ENCODE measurements at places on chromosomes 6 and 20.

GRCh38 chr6:133749427-133749826, 139.5 kb upstream of the TCF21 start:
- no peak for DNase-seq

DNA sequence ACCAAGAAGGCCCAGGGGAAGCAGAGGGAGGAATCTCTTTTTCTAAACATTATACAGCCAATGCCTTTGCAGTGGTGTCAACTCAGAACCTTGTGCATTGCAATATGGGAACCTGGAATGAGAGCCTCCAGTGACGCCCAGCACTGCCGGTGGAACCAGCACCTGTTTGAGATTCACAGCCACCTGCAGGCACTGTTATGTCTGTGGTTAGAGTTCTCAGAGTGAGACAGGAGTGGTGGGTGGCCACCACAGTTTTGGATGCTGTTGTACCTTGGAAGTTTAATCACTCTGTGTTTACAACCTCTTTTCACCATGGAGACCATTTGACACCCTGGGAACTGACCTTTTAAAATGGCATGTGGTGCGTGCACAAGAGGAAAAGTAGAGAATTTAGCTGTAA, 185.3 kb upstream of the KCNG1 start:
- DNase-seq: no peak

- DNase-seq: no peak
Observed at GRCh38 chr6:40923326-40923725, 115.7 kb downstream of the UNC5CL start.

DNA sequence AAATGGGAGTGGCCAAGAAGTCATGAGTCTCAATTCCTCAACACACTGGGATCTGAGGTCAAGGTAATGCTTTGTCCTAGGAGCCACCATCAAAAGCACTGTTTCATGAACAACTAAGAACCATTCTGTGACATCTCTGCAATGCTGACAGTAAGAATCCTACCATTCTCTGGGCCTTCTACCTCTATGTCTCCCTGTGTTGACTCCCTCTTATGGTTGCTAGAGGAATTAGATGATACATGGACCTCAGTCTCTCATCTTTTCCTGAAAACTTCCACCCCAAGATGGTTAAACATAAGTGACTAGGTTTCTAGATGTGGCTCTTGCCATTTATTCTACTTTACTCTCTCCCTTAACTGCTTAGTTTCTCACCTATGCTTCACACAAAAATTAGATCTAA, 9.1 kb downstream of the MTRF1L start:
- DNase-seq: no peak

GRCh38 chr6:116326181-116326671, 44.5 kb upstream of the DSE start:
- no peak for DNase-seq

GRCh38 chr6:121504227-121504626, 68.8 kb downstream of the GJA1 start:
- DNase-seq: no peak

GRCh38 chr20:15836634-15837033, 736.6 kb downstream of the KIF16B start:
- DNase-seq: no peak

- DNase-seq: no peak
Observed at GRCh38 chr6:157660414-157660813, 162.6 kb upstream of the SNX9 start.

- DNase-seq: no peak
Observed at GRCh38 chr6:753486-753885, 60.5 kb upstream of the EXOC2 start.

GRCh38 chr20:36572701-36573102, 695 bp upstream of the TGIF2 start:
- no peak for DNase-seq

- DNase-seq: no peak
Observed at GRCh38 chr6:75481936-75482593, 11.5 kb downstream of the FILIP1 start.

DNA sequence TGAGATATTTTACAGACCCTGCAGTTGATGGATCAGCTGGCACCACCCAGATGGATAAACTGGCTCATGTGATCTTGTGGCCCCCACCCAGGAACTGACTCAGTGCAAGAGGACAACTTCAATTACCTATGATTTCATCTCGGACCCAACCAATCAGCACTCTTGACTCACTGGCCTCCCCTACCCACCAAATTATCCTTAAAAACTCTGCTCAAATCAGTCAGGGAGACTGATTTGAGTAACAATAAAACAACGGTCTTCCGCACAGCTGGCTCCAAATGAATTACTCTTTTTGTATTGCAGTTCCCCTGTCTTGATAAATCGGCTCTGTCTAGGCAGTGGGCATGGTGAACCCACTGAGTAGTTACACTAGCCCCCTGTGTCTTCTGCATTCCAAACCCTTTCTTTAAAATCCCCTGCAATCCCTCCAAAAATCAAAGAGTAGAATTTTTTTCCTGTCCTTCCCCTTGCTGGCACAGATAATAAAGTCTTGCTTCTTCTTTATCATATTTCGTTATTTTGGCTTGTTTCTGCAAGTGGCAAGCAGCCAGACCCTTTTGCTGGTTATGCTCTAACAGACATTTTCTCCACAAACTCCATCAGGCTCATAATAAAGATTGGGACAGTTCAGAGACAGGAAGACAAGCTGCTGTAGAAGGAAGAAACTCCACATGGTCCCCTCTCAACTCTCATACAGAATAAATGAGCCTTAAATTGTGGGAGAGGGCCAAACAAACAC, 48.3 kb downstream of the OR2B6 start:
- DNase-seq: no peak

DNA sequence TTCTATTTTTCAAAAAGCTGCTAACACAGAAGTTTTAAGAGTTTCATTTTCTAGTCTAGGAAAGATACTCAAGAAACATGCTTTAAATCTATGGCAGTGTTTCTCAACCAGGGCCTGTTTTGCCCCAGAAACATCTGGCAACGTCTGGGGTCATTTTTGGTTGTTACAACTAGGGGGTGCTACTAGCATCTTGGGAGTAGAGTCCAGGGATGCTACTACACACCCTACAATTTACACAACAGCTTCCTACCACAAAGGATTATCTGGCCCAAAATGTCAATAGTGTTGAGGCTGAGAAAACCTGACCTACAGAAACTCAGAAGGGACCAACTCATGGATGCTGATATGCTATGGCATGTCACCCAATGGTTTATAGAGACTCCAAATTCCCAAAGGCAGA, 24.4 kb downstream of the SERAC1 start:
- DNase-seq: no peak

- no peak for DNase-seq
Observed at GRCh38 chr6:32096087-32096393, 13.1 kb downstream of the TNXB start.

- DNase-seq: no peak
Observed at GRCh38 chr6:167829513-167829912, 2.8 kb downstream of the AFDN start.

DNA sequence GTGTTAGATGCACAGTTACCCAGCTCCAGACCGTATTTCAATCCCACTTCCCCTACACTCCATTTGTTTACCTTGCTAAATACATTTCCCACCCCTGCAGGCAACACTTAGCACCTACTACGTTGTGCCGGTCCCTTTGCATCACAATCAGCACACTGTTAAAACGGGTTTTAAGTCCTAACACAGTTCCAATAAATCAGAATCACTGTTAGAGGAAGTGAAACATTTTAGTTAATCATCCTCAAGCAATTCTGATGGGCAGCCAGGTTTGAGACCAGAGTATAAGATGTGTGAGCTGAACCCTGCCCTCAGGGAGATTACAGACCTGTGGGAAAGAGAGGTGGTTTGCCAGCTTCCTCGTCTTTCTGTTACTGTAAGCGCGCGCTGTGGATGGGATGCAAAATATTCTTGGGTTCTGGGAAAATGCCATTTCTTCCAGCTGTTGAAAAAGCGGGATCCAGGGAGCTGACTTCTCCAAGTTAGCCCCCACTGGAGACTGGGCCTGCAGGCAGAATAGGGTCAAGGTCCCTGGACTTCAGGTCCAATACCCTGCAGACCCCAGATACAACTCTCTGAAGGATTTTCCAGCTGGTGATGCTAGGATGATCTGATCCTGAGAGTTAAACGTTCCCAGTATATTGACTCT, 3.1 kb downstream of the ZCCHC3 start:
- DNase-seq: no peak

- no peak for DNase-seq
Observed at GRCh38 chr6:78379982-78380381, 487.4 kb upstream of the IRAK1BP1 start.

DNA sequence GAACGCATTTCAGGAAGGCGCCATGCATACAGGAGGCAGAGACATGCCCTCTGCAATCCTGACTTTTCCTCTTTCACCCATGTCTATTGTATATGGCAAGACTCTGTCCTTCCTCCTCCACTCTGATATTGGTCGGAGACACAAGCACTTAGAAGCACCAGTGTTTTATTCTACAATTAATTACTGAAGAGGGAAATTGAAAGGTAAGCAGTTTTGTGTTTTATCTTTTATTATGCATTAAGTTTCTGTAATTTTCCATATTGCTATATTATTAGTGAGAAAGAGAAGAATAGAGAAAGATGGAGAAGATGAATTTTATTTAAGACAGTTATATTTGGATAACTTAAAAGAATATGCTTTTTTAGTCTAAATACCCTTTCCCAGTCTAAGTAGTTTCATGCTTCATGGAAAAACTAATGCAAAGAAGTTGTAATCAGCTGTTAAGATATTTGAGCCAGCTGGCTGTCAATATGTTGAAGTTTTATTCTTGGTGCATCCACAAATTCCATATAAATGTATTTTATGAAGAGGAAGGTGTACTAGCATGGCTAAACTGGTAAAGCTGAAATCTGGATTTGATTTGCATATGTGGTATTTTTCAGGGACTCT, 13.6 kb downstream of the ARID1B start:
- no peak for DNase-seq

DNA sequence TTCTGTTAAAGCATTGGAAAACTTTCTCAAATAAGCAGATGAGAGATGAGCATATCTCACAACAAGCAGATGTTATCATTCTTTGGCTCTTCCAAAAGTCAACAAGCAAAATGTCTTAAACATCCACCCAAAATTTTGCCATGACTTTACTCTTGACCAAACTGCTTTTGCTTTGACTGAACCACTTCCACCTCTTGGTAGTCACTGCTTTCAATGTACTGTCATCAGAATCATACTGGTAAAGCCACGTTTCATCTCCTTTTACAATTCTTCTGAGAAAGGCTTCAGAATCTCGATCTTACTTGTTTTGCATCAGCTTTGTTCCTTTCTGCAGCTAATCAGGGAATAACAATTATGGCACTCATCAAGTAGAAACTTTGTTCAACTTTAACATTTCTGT, 498.5 kb upstream of the GJE1 start:
- DNase-seq: no peak

GRCh38 chr6:166751051-166751595, 124.1 kb upstream of the RPS6KA2 start:
- no peak for DNase-seq

- no peak for DNase-seq
Observed at GRCh38 chr6:11494786-11495564, 42.6 kb upstream of the TMEM170B start.

- DNase-seq: no peak
Observed at GRCh38 chr6:24492475-24492874, 2.3 kb upstream of the ALDH5A1 start.

- DNase-seq: peak; percentile 78
Observed at GRCh38 chr6:158799051-158799792, 19.9 kb downstream of the EZR start.

DNA sequence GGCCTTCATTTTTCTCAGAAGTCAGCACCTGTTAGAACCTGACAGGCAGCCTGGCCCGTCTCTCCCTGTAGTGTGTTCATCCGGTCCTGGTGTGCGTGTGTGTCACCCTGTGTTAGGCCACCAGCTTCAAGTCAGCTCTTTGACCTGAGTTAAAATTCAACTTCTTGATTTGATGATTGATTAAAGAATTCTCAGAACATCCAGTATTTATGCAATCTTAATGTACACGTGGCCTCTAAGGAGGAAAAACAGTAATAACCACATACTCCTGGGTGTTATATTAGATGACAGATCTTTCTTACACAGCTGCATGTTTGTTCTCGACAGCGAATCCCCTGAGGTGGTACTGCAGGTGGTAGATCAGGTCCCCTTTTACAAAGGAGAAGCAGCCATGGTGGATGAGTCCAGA, 19.1 kb upstream of the TMEM217 start:
- DNase-seq: no peak

DNA sequence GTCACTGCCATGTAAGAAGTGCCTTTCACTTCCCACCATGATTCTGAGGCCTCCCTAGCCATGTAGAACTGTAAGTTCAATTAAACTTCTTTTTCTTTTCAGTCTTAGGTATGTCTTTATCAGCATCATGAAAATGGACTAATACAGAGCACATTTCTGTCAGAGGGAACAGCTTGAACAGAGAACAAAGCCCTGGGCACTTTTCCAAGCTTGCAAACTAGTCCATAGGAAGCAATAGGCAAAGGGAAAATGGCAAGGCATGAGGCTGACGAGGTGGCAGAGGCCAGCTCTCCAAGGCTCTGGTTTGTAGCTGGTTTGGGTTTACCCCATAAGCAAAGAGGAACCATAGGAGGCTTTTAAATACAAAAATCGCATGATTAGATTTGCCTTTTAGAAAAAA, 185.1 kb upstream of the HDDC2 start:
- no peak for DNase-seq

DNA sequence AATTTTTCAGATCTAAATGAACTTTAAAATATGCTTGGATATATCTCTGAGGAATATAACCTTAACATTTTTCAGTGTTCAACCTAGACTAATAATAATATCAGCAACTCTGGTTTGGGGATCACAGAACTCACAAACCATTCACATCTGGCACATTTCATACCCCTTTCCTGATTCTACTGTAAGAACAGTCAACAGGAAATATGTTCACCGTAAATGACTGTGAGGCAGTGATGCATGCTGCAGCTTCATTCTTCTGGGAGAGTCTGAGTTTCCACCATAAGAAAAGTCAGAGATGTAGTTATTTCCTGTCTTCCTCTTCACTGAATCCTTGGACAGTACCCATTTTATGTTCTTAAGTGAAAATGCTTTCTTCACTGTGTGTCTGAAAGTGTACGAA, 134.2 kb upstream of the IFNGR1 start:
- no peak for DNase-seq

GRCh38 chr6:87682310-87682709, 19.7 kb downstream of the AKIRIN2 start:
- DNase-seq: no peak

- DNase-seq: no peak
Observed at GRCh38 chr6:2751871-2752270, 1.1 kb upstream of the MYLK4 start.

GRCh38 chr20:11556410-11556809, 361.3 kb upstream of the BTBD3 start:
- DNase-seq: no peak

GRCh38 chr6:17446713-17447112, 53.3 kb downstream of the CAP2 start:
- no peak for DNase-seq

GRCh38 chr6:156598071-156598854, 178.9 kb upstream of the ARID1B start:
- DNase-seq: no peak

DNA sequence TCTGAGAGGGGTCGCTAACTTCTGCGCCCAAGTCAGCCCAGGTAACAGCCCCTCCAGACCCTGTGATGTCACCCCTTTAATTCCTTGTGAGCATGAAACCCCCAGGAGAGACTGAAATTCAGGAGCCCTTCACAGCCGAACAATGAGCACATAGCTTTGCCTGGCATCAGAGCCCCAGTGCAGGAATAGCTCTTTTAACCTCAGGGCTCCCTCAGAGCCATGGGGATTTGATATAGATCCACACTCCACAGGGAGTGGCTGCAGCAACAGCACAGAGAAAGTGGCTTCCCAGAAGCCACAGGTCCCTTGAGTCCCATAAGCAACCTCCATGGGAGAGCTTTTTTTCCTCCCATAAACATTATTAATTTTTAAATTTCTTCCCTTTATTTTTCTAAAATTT, 150.0 kb upstream of the MARCKS start:
- no peak for DNase-seq
